Thyroid gland (tissue), 4 donors: ENCODE measurements at places on chromosomes 5 and 9.

- DNase-seq: no peak
These were observed 201.3 kb upstream of the PUM3 start for GRCh38 chr9:3045153-3045552.

- no peak for DNase-seq
These were observed 35.4 kb downstream of the LHX3 start for GRCh38 chr9:136169495-136169894.

- no peak for DNase-seq
These were observed 97.3 kb downstream of the PAPPA start for GRCh38 chr9:116250891-116251290.

GRCh38 chr9:132283863-132284262 is 70.9 kb downstream of the SETX start:
- no peak for DNase-seq

DNA sequence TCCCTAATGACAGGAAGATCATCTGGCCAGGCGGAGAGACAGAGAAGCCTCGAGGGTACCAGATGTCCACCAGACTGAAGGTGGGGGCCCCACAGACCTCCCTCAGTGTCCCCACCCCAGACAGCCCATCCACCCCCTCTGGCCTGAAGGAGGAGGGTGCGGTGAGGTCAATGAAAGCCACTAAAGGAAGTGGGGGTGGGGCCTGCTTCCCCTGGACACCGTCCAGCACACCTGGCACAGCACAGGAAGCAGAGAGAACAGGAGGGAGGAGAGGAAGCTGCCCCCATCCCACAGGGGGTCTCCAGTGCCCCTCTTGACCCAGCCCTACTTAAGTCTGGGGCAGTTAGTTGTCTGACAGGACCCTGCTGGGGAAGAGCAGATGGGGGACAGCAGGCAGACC is 11.2 kb downstream of the LRRC26 start:
- no peak for DNase-seq

- DNase-seq: no peak
These were observed 355.9 kb upstream of the TLE4 start for GRCh38 chr9:79215821-79216220.

GRCh38 chr9:103193992-103194391 is 198.9 kb downstream of the CYLC2 start:
- no peak for DNase-seq

DNA sequence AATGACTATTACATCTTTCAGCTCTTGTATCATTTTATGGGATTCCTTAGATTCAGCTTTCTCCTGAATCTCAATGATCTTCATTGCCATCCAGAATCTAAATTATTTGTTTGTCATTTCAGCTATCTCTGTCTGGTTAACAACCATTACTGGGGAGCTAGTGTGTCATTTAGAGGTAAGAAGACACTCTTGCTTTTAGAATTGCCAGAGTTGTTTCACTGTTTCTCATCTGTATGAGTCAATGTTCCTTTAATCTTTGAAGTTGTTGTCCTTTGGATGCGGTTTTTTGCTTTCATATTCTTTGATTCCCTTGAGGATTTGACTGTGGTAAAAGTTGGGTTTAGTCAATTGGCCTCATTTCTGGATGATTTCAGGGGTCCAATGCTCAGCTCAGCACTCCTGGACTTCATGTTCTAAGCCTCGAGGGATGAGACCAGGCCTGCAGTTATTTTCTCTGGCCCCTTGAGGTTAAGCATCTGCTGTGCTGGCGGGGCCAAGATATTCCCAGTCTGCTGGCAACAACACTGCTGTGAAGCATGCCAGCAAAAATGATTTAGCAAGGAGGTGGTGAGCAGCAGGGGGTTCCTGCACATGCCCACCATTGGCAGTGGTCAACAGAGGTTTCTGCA is 102.4 kb upstream of the PCSK5 start:
- DNase-seq: no peak

GRCh38 chr5:42970636-42971559 is 69.2 kb downstream of the ANXA2R start:
- DNase-seq: no peak
